ENCODE measurements at places on chromosomes 3 and 15.

DNA sequence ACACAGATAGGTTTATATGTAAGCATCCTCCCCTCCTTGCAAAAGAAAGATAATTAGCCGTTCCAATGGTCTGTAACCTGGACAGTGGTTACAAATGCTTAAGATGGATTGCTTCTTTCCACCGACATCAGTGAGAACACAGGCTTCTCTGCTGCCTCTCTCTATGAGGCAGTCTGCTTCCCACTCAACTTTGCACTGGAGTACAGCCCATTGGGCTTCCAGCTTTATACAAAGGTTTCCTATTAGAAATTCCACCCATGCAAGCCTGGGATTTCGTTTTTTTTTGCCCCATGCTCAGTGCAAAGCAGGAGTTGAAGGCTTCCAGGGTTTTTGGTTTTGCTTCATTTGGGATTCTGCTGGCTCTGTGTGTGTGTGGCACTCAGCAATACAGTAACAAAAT, 47.3 kb upstream of the C3orf22 start:
- DNase-seq, result no peak

- no peak for DNase-seq
These were observed 3.1 kb downstream of the CMC1 start for GRCh38 chr3:28244491-28244890.

DNA sequence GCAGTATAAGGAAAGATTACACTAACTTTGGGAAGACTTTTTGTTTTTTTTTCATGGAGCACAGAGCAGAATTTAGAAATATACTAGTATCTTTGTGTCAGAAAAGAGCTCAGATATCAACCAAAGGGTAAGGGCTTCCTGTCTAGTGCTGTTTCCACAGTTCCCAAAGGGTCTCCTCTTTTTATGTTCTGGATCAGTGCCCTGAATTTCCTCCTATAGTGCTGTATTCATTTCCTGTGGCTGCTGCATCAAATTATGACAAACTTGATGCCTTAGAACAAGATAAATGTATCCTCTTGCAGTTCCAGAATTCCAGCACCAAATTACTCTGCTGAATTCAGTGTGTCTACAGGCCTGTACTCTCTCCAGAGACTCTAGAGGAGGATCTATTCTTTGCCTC, 219.8 kb upstream of the THRB start:
- no peak for DNase-seq

DNA sequence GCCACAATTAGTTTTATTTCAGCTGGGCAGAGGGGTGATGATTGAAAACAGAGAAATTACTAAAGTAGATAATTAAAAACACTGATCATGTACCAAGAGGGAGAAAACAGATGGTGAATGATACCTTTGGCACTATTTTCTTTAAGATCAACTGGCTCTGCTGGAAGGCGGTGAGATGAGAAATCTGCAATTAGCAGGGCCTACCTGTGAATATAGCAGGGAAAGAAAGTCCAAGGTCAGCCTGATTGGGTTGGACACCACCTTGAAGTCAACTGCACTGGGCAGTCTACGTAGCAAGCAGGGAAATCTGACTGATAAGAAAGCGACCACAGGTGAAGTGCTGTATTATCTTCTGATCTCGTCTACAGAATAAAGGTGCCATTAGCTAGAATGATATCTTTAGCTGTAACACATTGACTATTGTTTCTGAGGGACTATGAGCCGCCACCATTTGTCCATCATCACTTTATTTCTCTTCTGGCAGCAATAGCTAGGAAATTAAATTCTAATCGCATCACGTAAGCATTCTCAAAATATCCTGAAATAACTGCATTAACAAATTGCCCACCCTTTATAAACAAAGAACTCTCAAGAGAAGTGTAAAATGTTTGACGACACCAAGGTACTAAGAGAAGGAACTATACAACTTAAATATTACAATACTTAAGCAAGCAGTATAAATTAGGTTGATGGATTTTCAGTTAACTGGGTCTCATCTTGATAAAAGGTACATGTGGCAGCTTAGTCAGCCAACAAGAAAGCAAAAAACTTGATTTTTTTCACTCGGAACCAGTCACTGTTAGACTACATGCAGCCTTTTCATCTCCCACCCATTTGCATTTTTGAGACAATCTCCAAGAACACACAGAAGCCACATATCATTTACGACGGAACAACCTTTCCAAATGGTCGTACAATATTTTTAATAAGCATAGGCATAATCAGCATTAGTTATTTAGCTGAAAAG, 1.3 kb downstream of the NEDD4 start:
- peak; percentile 37 for DNase-seq

DNA sequence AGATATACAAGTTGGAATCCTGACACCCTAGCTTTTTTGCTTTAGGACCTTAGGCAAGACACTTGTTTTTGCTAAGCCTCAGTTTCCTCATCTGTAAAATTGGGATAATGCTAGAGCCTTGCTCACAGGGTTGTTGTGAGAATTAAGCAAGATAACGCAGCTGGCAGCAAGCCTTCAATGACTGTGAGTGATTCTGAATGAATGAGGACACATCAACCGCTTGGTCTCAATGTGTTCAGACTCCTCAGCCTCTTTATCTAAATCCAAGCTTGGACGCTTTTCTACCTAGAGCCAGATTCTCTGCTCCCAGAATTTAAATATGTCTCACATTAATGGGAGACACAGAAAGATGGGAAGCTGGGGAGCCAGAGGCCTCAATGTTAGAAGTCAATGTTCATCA, 11.8 kb upstream of the TLE3 start:
- no peak for DNase-seq

DNA sequence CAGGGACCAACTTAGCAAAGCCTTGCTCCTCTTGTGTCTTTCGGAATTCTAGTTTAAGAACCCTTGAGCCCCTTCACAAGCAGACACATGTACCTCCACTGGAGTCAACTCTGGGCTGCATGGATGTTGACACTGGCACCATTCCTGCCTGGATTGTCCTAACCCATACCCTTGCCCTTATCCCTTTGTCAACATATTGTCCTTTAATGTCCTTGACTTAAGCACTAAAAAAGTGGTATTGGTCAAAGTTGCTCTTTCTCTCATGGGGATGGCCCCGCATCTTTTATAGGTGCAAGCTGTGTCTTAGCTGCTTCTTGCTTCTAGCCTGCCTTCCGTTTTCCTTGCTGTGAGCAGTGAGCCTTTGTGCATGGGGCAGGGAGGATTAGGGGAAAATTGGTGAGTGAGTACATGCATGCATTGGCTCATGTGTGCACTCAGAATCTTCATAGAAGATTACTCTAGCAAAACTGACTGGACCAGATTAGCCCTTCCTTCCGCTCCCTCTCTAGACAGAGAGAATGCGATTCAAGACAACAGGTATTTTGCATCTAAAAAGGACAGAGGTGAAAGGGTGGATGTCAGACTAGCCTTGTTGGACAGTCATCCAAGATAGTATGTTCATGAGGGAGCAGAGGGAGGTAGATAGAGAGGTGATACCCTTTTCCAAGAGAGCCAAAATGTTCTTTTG, 42.4 kb downstream of the TGFBR2 start:
- no peak for DNase-seq

- DNase-seq, result no peak
These were observed 7.7 kb downstream of the FILIP1L start for GRCh38 chr3:100106531-100107141.

DNA sequence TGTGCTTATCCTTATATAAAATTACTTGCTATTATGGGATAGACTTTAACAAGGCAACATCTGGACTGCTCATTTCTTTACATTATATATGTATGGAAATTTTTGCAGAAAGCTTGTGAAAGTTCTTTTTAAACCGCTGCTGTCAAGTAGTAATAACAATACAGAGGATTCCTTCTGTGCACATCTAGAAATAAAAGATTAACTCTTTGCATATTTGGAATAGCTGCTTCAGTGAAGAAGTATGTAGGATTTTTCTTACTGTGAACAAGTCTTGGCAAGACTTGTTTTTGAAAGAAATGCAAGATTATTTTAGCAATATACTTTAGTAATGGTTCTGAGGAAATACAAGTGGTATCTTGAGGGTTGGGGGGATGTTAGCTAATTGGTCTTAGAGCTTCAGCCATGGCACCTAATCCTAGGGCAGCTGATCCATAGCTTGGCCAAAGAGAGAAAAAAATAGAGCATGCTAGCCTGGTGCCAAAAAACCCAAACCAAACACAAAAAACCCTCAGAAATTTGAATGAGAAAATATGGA, 4.3 kb downstream of the PRKCI start:
- DNase-seq, result no peak

DNA sequence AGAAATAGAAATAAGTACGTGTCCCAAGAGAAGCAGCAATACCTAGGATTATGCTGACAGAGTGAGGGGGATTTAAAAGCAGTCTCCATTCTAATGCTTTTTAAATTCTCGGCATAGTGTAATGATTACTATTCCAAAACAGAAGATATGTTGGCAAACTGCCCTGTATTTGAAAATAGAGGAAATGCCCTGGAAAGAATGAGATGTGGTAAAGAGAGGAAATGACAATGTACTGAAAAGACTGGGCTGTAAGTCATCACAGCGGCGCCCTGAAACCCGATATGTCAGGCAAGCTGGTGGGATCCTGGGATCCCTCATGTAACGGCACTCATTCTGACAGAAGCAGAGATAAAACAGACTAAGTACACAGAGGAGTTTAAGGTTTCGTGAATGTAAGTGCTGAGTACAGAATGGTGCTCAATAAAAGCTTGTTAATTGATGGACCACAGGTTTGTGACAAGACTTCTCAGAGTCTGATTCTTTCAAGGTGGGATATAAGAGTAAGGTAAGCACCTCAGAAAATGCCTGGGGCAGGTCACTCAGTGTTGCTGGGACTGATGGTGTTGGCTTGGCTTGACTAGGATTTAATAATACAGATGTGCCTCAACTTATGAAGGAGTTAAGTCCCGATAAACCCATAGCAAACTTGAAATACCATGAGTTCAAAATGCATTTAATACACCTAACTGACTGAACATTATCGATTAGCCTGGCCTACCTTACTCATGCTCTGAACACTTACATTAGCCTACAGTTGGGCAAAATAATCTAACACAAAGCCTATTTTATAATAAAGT, 91.4 kb downstream of the NFKBIZ start:
- DNase-seq, result no peak

DNA sequence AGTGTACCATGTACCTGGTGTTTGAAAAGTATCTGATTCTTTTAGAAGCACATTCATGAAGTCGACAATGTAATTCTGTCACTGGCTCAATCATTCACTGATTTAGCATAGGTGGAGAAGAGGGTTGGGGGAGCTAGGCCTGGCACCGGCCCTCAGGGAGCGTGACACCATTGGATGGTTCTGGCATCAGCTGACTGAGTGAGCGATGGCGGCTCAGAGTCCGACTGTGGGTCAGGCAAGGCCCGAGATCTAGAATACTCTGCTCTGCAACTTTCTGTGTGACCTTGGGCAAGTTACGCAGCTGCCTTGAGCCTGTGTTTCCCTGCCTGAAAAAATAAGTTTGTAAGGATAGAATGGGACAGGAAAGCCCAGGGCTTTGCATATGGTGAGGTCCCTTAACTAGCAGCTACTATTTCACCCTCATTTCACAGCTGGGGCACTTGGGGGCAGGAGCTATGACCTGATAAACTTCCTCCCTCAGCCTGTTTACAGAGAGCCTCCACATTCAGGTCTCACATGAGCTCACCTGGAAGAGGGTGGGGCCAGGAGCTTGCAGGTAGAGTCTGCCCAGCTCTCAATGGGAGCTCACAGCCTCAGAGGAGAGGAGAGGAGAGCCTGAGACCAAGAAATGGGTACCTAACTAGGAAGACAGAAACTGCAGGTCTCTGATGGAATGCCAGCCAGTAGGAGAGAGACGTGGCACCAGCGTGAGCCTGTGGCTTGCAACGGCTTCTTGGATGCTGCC, 153.7 kb upstream of the TLE3 start:
- no peak for DNase-seq

DNA sequence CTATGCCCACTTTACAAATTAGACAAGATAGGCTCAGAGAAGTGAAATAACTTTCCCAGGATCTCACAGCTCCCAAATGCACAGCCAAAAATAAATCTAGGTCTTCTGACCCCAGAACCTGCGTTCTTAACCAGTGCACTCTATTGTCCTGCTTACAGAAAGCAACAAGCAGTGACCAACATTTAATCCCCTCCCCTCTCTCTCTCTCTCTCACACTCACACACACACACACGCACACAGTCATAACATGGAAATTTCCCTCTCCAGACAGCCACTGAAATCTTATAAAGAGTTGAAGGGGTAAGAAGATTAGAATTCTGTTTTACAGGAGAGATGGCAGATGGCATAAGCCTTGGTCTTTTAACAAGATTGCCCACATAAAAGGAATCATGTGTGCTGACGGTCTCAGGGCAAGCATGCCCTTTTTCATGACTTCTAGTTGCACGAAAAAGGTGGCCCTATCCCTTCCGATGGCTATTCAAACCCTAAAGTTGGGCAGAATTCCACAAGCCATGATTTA, 29.4 kb downstream of the EOGT start:
- no peak for DNase-seq

DNA sequence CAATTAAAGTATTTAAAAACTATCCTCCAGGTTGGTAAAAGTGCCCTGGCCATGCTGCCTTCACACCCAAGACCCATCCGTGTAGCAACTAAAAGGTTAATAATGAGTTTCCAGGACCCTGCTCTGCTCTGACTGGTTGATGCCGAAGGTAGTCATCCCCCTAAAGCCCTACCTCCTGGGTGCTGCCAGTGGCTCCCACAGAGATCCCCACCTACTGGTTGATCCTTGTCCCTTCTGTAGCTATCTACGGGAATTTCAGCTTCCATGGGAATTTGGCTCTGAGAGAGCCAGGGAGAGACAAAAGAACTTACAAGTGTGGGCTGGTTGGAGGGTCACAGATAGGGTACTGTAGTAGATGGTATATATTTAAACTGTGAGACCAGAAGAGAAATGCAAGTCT, 110.6 kb upstream of the NANOGP8 start:
- DNase-seq, result no peak

DNA sequence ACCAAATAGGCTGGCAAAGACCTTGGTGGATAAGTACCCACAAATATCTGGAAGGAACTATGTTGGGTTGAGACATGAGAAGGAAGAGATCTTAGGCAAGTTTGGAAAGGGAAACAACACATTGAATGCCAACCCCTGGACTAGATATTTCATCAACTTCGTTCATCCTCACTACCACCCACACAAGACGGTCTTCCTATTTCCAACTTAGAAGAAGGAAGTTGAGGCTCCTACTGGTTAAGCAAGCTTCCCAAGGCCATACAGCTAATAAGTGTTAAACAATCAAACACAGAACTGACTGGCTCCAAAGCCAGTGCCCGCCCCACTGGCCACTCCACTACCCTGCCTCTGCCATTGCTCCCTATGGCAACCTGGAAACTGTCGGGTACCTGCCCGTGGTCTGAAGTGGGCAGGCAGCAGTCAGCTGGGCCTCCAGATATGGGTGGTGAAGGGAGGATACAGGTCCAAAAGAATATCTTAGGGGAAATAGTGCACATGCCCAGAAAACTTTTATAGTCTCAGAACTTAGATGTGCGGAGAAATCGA, 94.9 kb downstream of the LIPC start:
- no peak for DNase-seq

DNA sequence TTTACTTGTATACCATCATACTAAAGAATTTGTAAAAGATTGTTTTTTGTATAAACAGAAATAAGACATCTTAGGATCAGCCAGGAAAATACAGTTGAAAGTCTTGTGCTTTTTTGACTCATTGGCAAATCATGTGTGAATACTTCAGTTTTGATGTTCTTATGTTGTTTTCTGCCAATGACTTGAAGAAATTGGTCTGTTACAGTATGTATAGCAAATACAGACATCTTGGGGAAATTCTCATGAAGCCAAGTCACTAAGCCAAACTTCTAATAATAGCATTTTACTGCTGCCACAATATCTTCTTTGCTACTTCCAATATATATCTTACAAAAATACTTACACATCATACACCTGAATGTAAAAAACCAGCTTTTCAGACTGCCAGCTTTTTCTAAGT, 83.2 kb downstream of the DZIP3 start:
- DNase-seq, result no peak

GRCh38 chr15:52076889-52077781, 35.4 kb downstream of the BCL2L10 start:
- peak; percentile 64 for DNase-seq
